ENCODE measurements at places on chromosomes 4 and X.

DNA sequence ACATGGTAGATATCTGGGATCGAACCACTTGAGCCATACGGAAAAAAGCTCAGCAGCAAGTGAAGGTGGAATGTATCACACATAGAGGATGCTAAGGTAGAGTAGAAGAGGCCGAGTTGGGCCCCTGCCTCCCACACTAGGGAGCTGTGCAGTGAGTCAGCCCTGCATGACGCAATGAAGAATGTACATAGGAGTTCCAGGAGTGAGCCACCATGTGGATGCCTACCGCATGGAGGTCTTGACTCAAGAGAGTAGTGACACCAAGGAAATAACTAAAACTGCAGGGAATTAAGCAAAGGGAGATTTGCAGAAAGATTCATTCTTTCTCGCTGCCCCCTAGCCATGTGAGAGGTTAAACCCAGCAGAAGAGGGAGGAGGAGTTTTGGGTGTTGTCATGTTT lies 389.6 kb upstream of the IGFBP7 start:
- DNase-seq: no peak

DNA sequence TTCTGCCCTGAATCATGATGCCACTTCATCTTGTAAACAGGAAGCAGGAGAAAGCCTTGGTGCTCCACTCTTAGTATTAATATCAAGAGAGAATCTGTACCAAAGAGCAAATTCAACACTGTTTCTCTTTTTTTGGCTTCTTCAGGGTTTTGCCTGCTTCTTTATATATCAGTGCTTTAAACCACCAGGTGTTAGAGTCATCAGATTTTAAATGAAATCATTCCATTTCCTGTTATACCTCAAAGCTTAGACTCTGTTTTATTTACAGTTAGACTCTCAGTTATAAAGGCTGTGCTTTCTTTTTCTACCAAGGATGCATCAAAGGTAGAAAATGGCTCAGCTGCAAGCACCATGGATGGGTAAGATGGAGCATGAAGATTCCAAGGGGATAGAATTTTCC lies 350.9 kb downstream of the CAMK2D start:
- peak; percentile 35 for DNase-seq

- DNase-seq: peak; percentile 60
Observed at GRCh38 chr4:3470244-3471097, 7.4 kb downstream of the DOK7 start.

DNA sequence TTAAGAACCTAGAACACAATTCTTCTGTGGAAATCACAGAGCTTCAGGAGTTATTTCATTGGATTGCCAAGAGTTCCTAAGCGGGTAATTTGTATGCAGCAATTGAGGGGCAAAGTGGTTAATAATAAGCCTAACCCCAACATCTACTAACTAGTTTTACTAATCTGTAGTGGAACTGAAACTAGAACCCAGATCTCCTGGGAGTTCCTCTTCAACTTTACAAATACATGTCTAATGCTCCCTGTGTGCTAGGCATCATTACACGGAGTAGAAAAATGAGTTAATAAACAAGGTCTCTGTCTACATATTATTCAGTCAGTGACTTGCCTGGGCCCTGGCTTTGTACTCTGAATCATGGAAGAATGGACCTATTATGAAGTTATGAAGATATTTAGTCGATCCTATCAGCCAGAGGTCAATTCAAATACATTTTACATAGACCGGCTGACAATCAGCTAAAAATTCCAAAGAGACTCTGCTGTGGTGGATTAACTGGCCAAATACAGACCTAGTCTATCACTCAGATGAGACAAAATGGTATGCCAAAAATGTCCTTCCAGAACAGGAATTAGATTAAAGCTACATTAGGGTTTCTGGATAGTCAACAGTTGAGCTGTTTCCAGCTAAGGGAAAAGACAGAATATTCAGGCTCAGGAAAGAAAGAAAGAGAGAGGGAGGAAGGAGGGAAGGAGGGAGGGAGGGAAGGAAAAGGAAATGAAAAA lies 326.0 kb downstream of the FBXW7 start:
- DNase-seq: no peak

- no peak for DNase-seq
Observed at GRCh38 chr4:24529555-24529954, 54.8 kb downstream of the DHX15 start.

DNA sequence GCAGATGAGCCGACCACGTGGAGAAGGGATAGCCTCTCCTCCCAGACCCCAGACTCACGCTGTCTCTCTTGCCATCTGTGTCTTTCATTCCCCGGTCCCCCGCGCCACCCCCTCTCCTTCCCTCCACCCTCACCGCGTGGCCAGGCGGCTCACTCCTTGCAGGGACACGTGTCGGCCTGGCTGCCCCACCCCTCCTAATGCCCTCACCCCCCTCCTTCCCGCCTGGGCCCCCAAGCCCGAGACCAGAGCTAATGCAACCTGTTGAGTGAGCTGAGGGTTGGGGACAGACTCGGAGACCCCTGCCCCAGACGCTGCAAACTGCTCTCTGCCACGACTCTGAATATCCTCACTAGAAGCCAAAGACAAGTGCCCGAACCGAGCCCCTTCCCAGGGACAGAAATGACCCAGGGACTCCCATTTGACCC lies 1.8 kb downstream of the SLC38A5 start:
- no peak for DNase-seq
